ENCODE measurements at places on chromosomes 4 and X. TPM values are rescaled to one million over a fixed set of nuclear protein-coding genes. Genes with fewer than 3 reads are reported as not detected.

DNA sequence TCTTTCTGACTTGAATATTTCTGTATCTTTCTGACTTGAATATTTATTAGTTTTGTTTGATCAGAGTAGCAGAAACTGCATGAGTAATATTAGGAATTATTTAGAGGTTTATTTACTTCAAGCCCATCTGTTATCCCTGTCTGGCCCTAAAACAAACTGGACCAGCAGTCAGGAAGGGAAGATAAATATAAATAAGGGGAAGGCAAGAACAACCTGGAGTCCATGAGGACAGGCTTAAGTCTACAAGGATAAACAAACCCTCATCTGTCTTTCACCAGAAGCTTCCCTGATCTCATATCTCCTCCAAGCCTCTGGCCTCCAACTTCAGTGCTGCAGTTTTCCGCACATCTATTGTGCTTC lies 524.9 kb downstream of the CENPC start:
- no peak for DNase-seq

ELOVL6 gene
- total RNA-seq, result 7.1 TPM

- DNase-seq, result no peak
Observed at GRCh38 chr4:98673978-98674377, 15.6 kb upstream of the TSPAN5 start.

MAGEA10 gene
- total RNA-seq, result not detected

GRCh38 chr4:55010550-55010949 lies 114.8 kb downstream of the KDR start:
- DNase-seq, result no peak

- no peak for DNase-seq
Observed at GRCh38 chr4:684623-685327, 4.2 kb downstream of the SLC49A3 start.

TRIM2 gene
- 12.7 TPM for total RNA-seq

DNA sequence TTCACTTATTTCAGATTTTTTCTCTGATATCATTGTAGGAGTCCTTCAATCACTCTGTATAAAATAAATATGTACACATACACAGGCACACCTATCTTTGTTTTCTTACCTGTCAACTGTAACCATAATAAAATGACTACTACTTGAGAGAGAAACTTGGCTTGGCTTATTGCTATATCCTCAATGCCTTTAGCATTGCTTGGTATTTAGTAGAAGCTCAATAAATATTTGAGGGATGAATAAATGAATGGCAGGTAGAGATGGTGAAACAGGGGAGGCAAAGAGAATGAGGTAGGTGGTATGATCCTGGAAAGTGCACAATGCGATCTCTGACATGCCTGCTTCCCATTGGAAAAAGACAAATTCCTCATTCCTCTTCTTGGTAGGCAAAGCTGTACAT lies 21.8 kb upstream of the CXCL6 start:
- DNase-seq, result no peak

DNA sequence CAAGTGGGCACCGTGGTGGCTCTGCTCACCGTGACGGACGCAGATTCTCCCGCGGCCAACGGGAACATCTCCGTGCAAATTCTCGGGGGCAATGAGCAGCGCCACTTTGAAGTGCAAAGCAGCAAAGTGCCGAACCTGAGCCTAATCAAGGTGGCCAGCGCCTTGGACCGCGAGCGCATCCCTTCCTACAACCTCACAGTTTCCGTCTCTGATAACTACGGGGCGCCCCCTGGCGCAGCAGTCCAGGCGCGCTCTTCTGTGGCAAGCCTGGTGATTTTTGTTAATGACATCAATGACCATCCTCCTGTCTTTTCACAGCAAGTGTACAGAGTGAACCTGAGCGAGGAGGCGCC lies 2.7 kb downstream of the FAT4 start:
- DNase-seq, result no peak

DNA sequence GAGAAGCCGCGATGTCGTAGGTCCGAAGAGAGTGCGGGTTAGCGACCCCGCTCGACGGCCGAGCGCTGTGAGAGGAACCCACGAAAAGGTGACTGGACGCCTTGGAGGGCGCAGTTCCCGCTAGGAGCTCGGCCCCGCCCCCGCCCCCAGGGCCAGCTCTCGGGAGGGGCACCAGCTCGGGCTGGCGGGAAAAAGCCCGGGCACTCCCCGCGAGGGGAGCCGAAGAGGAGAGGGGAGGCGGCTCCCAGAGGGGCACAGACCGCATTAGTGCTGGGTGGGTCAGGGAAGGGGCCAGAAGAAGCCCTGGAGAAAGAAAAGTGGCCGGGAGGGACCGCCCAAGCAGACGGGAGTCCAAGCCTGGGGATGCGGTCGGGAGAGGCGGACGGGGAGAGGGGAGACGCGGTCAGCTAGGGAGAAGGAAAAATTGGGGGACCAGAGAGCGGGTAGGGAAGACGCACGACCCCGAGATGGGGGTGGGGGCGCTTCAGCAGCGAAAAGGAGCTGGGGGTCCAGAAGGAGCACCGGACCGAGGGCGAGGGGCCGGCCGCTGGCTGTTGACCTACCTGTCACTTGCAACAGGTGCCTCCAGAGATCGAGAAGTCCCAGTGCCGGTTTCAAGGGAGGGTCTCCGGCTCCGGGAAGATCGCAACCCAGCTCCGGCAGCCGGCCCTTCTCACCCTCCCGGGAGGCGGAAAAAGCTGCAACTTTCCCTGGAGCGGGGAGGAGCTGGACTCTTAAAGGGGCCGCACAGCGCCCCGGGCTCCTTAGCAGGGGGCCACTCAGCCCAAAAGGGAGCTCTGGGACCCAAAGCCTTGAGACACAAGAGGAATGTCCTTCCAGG lies at the start of gene SYTL4:
Gene SYTL4 (minus strand): TSS at position 681 of the 841 bp plus-strand sequence. CDS start 30,084 bp downstream, outside the sequence.
- no peak for DNase-seq

DNA sequence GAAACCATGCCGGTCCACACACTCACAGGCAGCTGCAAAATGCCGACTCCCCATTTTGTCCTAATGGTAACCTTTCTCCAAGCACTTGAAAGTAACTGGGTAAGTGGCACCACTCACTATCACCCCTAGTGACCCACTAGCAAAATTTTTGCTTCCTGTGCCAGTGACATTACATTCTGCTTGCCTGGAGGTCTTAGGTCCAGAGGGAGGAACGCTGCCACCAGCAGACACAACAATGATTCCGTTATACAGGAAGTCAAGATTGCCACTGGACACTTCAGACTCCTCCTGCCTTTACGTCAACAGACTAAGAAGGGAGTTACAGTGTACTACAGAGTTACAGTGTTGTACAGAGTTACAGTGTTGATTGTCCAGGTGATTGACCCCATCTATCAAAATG lies 11.8 kb upstream of the TMEM192 start:
- no peak for DNase-seq

- no peak for DNase-seq
Observed at GRCh38 chr4:146407257-146407656, 114.5 kb downstream of the SLC10A7 start.

GRCh38 chr4:103108542-103108941 lies 8.9 kb upstream of the BDH2 start:
- DNase-seq, result no peak

DNA sequence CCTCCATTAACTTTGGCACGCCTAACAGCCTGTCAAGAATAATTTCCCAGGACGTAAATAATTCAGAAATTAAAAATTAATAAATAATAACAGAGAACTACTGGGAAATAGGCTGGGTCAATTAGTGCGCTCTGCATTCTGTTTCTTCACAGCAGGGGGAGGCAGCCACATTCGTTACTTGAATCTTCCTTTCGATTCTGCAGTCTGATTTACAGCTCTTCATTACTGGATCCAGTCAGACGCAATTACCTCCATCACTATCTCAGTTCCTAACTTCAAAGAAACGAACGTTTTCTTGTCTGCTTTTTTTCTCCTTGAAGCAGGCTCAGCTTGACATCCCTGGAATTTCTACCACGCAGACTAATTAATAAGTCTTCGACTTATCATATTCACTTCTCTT lies 9.0 kb upstream of the RPL34 start:
- DNase-seq, result no peak

FRMD7 gene
- total RNA-seq, result not detected

DNA sequence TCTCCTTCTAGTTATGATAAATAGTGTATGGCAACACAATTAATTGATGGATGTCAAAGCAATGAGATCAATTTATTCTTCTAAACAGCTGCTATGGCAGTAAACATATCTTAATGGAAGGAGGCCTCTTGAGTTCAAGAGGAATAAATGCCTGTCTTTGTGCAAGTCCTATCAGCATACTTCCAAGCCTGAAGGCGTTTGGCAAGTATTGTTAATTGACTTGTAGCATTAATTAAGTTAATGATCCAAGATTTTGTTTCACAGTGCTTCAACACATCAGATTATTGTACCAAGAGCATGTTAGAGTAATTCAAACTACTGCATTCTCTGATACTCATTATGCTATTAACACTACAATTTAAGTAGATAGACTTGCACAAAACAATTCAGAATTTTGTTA lies 144.8 kb downstream of the FAT4 start:
- no peak for DNase-seq

EGFL6 gene
- total RNA-seq, result not detected

GRCh38 chrX:18297251-18297650 lies 57.2 kb downstream of the SCML2 start:
- no peak for DNase-seq

DNA sequence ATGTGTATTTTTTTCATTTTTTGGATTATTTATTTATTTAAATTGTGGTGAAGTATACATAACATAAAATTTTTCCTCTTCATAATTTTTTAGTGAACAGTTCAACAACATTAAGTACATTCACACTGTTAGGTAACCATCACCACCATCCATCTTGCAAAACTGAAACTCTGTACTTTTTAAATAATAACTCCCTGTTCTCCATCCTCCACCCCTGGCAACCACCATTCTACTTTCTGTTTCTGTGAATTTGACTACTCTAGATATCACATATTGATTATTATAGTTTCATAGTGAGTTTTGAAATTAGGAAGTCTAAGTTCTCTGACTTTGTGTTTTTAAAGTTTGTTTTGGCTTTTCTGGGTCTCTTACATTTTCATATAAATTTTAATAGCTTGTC lies 89.3 kb upstream of the STX18 start:
- no peak for DNase-seq

DNA sequence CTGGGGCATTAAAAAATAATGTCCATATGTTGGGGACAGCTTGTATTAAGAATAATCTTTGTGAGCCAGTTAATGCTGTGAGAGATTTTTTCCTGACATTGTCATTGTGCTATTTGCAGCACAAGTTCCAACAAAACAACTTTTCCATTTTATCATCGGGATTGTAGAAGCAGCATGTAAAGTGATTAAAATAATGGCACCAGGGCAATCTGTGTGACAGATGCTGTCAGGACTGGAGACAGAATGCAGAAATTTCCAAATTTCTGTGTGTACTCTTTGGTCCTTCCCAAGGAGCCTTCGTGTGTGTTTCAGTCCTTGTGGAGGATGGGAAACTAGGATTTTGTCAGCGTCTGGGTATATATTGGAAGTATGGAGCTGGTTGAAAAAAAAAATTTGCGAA lies 101.5 kb upstream of the LIMCH1 start:
- no peak for DNase-seq

DNA sequence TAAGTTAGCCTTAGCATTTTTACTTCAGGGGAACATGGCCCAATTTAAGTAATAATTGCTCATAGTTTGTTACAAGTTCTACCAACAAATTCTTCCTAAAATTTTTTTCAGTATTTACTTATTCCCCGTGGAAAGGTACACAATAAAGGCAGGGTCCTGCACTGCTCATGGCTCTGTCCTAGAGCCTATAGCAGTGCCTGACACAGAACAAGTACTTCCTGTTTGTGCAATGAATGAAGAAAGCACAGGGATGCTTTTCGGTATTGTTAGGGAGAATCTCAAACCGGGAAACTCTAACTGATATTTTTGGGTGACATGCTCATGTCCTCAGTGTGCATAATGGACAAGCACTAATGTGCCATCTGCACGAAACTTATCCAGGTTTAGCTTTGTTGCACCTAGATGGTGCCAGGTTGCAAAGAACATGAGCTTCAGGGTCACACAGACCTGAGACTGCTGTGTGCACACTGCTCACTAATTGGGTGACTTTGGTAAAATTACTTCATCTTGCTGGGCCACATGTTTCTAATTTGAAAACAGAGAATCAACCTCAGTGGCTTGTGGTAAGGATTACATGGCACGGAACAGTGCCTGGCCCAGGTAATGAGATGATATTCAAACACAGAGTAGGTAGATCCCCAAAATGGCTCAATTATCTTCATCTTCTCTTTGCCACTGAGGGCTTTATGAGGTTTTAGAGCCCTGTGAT lies 175.8 kb upstream of the NPY2R start:
- no peak for DNase-seq

DNA sequence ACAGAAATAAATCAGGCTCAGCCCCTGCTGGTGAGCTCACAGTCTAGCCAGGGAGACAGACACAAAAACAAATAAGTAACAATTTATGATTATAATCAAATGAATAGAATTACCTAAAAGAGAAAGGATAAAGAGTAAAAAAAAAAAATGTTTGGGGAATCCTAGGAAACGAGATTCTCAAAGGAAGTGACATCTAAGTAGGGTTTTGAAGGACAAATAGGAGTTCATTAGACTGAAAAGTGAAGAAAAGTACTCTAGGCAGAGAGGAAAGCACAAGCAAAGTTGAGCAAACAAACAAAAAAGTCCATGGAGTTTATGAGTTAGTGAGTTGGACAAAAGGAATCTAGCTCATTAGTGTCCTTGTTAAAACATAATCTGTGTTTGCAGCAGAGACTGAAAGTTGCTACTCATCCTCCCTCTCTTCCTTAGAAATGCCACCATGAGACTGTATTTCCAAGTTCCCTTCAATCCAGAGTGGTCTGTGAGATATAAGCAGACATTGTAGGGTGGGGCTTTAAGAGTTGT lies 145.6 kb downstream of the SPATA18 start:
- no peak for DNase-seq

DNA sequence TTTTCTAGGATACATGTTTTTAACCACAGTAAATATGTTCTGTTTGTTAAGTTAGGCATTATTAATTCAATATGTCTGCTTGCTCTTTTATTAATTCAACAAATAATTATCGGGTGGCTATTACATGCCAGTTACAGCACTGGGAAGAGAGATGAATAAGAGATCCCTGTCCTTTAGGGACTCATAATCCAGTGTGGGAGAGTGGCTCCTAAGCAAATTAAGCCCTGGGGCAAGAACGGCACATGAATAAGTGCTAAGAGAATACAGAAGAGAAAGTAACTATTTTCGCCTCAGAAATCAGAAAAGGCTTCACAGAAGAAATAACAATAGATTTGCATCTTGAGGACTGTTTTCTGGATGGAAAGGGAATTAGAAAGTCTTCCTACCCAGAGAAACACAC lies 236.7 kb downstream of the NR3C2 start:
- DNase-seq, result no peak

Data from pulmonary artery endothelial cell (primary cell).